COR-L47 (cell line): ENCODE measurements at places on chromosomes 5 and 9.

DNA sequence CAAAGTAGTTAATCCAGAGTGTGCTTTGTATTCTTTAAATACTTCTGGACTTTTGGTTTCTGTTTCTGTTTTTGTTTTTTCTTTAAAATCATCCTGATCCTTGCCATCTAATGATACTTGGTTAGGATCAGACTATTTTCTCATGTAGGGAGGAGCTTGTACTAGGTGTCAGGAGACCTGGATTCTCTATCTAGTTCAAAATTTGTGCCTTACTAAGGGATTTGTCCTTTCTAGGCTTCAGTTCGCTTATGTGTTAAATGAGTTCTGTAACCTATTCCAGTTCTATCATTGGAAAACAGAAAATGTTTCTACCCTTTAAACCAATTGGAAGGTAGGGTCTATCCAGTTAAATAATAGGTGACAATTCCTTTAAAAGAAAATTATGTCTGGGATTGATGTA is 3.3 kb upstream of the MEF2C start:
- DNase-seq = no peak

DNA sequence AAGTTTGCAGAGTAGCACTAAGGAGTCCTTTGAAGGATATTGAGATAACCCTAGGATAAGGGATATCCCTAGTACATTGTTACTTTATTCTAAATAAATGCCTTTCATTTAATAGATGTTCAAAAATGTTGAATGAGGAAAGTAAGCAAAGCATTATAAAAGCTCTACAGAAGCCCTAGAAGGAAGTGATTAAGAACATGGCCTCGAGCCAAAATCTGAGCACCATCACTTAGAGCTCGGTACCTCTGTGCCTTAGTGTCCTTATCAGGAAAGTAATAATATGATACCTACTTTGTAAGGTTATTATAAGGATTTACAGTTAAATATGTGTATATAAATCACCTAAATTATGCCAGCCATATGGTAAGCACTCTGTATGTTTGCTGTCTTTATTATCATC is 242.6 kb downstream of the KIAA0825 start:
- DNase-seq = peak; percentile 8

DNA sequence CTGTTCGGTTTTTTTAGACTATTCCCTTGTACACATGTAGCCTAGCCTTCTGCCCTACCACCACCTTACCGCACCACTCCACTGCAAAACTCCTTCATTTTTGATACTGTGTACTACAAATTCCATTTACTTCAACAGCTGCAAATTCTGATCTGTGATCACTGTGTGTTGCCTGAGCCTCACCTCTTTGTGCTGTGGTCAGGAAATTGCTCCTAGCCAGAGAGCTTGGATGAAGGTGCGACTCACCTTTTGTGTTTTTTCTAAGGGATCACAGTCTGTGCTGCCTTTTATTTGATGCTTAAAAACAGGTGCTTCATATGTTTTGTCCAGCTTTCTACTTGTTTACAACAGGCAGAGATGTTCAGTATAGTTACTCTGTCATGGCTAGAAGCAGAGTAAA is 31.5 kb downstream of the CSNK1G3 start:
- no peak for DNase-seq

DNA sequence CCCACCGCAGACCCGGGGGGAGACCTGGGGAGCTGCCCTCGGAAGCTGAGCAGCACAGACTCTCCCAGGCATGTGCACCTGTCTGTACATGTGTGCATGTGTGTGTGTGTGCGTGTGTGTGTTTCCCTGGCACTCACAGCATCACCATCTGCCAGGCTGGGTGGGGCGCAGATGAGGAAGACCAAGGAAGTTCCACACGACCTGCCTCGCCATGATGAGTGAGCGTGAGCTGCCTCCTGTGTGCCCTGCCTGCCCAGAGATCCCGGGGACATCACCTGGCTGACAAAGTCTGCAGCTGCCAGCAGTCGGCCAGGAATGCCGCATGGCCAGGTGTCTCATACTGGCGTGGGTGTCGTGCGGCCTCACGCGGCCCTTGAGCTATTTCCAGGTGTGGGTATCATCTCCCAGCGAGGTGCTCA is 4.0 kb upstream of the GPSM1 start:
- DNase-seq = no peak

GRCh38 chr5:9622971-9623421 is 7.2 kb downstream of the TAS2R1 start:
- DNase-seq = no peak

DNA sequence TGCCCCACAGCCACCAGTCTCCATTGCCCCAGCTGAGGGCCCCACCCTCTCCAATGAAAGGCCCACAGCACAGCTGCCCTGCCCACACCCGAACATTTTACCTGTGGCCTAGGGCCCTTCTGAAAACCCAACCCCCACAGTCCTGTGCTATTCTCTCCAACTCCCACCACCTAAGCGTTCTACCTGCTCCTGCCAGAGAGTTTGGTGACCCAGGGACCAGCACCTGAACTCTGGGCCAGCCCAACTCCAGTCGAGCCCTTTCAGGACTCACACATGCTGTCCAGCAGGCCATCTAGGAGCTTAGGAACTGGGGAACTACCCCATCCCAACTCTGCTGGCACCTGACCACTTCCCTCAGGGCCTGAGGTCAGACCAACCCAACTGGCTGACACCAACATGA is 562.3 kb downstream of the DNAH5 start:
- DNase-seq = no peak

- no peak for DNase-seq
Measured at GRCh38 chr5:103211576-103212561, 46.7 kb upstream of the MACIR start.

DNA sequence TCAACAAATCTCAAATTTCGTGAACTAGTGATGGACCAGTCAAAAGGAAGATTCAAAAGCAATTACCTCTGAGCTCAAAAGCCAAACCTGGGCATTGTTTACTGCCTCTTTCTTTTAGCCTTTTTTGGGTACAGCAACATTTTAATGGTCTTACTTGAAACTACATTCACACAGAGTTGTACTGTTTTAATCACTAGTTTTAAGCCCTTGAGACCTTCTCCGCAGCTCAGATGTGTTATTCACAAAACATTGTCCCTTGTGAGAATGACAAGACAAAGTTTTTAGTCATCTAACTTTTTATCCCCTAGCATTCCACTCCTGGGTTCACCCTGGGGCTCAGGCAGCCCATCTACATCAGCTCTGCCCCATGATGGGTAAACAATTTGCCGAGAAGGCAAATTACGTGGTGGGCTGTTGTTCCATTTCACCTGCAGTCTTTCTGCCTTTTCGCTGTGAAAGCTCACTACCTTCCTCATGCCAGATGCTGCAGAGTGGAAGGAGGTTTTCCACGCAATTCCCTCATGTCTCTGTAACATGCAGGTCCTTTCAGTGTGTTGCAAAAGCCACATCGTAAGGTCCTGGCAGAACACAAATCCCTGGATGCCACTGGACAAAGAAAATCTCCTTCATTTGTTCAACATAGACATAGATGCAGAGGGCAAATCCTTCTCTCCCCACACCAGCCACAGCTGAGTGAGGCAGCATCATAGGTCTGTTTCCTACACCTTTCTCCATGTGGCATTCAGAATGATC is 175.7 kb downstream of the EBF1 start:
- DNase-seq = no peak

- DNase-seq = no peak
Measured at GRCh38 chr5:76642390-76643040, 19.3 kb upstream of the F2RL2 start.

DNA sequence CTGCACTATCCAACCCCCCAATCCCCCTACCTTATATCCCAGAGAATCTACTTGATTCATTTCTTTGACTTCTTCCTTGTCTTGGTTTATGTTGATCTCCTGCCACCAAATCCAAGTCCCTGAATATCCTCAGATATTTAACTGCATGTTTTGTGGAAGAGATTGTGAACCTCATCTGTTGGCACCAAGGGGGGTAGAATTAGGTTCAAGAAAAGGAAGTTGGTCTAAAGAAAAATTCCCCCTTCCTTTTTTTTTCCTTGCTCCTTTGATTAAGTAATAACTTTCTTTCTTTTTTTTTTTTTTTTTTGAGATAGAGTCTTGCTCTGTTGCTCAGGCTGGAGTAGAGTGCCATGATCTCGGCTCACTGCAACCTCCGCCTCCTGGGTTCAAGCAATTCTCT is 526 bp upstream of the CD14 start:
- DNase-seq = no peak

- no peak for DNase-seq
Measured at GRCh38 chr5:56981548-56982315, 29.8 kb upstream of the MIER3 start.

GRCh38 chr9:77910194-77910621 is 121.4 kb downstream of the GNAQ start:
- no peak for DNase-seq

DNA sequence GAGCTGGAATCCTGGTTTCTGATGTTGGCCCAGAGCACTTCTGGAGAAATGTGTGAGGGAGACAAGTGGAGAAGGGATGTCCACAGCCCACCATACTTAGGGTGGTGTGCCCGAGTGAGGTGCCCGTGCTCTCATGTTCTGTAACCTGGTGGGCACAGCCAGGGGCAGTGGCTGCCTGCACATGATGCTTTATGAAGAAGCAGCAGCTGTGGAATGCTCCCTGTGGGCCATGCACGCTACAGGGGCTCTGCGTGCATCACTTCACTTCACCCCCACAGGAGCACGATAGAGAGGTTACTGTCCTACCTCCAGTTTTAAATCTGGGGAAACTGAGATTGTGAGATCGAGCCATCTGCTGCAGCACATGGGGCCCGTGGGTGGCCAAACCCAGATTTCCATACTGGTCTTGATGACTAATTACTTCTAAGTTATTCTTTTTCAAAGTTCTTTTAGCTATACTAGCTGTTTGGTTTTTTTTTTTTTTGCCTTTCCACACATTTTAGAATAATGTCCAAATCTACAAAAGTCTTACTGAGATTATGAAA is 441.6 kb downstream of the GADD45G start:
- no peak for DNase-seq

GRCh38 chr9:38215465-38215864 is 146.4 kb upstream of the SHB start:
- no peak for DNase-seq

- no peak for DNase-seq
Measured at GRCh38 chr9:33388110-33388994, 14.0 kb downstream of the AQP7 start.

GRCh38 chr5:149283626-149284480 is 12.2 kb downstream of the AFAP1L1 start:
- DNase-seq = no peak

DNA sequence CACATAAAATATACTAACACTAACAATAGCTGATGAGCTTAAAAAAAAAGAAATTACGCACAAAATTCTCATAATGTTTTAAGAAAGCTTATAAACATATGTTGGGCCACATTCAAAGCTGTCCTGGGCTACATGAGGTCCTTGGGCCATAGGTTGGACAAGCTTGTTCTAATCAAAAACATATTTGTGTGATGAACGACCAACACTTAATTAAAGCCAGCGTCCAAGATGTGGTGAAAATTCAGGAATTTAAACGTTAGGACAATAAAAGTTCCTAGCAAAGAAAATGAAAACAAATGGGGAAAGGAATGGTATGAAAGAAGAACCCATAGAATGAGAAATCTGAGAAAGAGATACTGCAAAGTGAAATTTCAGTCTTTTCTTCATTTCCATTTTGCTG is 429.6 kb upstream of the DMAC1 start:
- DNase-seq = no peak

DNA sequence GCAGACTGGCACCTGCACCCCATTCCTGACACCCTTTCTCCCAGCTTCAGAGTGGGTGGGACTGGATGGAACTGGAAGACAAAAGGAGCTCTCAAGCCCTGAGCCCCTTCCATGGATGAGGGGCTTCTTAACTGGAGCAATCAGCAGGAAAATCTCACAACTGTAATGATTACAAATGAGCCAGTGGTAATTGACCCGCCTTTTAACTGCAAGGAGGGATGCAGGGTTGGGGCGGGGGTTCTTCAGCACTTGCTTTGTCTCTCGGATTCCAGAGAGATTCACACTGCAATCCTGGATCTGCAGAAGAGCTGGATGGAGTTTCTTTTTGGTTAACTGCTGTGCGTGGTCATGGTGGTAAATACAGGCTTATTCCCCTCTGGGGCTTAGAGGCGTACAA is 160.1 kb upstream of the SHB start:
- no peak for DNase-seq

- DNase-seq = no peak
Measured at GRCh38 chr5:65108786-65109743, 340.3 kb downstream of the CWC27 start.

DNA sequence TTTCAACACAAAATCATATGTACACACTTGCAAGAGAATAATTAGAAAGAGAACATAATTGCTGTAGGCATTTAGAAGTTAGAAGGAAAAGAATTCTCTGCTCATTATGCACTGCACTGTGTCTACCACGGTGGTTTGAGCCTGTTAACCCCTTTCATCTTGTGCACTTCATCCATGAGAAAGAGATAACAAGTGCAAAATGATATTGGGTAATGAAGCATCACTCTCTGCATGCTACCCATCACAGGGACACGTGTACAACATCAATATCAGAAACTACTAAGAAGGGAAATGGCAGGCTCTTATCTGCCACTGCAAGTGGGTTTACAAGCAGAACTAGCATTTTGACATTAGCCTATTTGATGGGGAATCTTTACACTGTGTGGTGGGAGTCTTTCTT is 202.6 kb downstream of the CDH12 start:
- DNase-seq = no peak

DNA sequence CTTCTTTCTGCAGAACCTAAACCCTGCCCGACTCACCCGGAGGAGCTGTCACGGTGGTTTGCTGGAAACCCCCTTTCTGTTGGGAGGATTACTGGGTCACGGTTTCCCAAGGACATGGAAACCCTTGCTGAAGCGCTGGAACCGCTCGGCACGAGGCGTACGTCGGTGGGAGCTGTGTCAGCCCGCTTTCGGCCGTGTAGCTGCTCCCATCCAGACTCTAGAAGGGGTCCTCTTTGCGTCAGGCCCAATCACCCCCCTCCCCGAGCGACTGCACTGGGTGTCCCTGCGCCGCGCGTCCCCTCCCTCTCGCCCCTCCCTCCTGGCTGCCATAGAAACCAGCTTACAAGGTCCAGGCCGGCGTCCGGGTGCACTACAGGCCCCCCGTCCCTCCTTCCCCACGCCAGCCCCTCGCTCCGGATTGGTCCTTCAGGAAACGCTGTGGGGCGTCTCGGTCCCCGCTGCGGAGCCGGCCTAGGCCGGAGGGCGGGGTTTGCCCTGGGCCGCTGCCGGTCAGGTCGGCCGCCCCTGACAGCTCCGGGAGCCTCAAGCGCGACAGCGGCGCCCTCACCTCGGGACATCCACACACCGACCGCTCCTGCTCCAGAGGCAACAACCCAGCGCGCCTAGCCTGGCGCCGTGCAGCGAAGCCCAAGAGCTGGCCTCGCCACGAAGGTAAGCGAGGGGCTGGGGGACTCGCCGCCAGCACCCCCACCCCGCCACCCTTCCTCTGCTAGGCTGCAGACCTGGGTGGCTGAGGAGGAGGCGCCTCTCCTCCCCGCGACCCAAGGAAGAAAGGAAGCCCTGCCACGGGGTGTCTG is at the start of gene NIM1K:
NIM1K (plus strand) TSS at position 486 of the 818 bp plus-strand sequence. CDS start 53,551 bp downstream, outside the sequence.
- peak; percentile 50 for DNase-seq

DNA sequence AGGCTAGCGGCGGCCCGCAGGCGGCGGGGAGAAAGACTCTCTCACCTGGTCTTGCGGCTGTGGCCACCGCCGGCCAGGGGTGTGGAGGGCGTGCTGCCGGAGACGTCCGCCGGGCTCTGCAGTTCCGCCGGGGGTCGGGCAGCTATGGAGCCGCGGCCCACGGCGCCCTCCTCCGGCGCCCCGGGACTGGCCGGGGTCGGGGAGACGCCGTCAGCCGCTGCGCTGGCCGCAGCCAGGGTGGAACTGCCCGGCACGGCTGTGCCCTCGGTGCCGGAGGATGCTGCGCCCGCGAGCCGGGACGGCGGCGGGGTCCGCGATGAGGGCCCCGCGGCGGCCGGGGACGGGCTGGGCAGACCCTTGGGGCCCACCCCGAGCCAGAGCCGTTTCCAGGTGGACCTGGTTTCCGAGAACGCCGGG is 253 bp downstream of the SLC12A2 start:
- DNase-seq = peak; percentile 54
